ENCODE measurements at places on chromosomes 2 and 18. TPM values are rescaled to one million over a fixed set of nuclear protein-coding genes. Genes with fewer than 3 reads are reported as not detected.

GRCh38 chr2:23602116-23602515 lies 217.1 kb downstream of the KLHL29 start:
- H3K4me3 ChIP-seq: no peak overlapping the region
- no peaks in the 10 kb centered on the region for H3K27me3 ChIP-seq
- peaks cover 53% of the 10 kb centered on the region for H3K4me1 ChIP-seq
- DNase-seq: peak; percentile 76

DNA sequence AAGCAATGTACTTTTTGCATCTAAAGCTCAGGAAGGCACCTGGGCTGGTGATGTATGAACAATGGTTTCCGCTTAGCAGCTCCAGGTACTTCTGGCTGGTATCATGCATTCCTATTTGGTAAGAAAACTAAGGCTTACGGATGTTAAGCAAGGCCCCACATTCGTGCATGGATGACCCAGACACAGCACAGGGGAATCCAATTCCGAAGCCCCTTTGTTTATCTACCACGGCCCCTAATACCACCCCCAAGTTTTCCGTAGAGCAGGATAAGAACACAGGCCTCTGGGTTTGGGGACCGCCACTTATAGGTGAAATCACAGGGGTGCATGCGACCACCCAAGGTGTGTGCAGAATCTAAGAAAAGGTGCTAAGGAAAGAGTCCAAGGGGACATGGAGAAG lies 192.1 kb upstream of the ID2 start:
- no peak overlapping the region for H3K27ac ChIP-seq
- no peaks in the 10 kb centered on the region for H3K27me3 ChIP-seq
- no peak overlapping the region for H3K4me3 ChIP-seq
- peaks cover 27% of the 10 kb centered on the region for H3K4me1 ChIP-seq
- DNase-seq: no peak

Gene SERPINB10
- total RNA-seq: 0.04 TPM

DNA sequence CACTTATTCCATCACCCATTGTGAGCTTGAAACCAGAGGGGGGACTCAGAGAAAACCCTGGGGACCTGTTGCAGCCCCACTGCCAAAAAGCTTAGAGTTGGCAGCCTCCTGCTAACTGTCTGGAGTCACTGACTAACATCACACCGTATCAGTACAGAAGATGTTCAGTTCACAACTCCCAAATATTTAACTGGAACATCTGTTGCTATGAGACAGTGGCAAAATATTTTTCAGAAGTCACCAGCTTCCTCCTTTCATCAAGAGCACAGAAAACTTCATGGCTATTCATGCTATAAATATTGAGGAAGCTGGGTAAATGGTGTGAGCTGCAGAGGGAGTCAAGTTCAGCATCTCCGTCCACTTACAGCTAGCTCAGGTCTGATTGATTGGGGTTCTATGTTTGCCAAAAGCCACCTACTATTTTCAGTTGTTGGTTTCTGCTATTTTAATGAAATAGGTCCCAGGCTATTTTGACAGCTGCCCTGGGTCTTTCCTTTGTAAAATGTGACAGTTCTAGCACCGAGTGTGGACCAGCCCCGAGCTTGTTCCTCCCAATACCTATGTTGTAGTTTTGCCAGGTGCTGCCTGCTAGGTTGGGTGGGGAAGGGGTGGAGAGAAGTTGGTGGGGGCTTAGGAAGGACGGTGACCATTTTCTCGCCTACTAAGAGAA lies 9.8 kb downstream of the TUBB6 start:
- H3K4me3 ChIP-seq: no peak overlapping the region
- peaks cover 59% of the 10 kb centered on the region for H3K36me3 ChIP-seq
- DNase-seq: peak; percentile 91
- no peaks in the 10 kb centered on the region for H3K27me3 ChIP-seq
- H3K4me1 ChIP-seq: peaks cover 45% of the 10 kb centered on the region

- no peak overlapping the region for H3K27ac ChIP-seq
- DNase-seq: no peak
- no peak overlapping the region for H3K4me3 ChIP-seq
Measured at GRCh38 chr2:73564986-73565385, 77.2 kb downstream of the NAT8 start.

DNA sequence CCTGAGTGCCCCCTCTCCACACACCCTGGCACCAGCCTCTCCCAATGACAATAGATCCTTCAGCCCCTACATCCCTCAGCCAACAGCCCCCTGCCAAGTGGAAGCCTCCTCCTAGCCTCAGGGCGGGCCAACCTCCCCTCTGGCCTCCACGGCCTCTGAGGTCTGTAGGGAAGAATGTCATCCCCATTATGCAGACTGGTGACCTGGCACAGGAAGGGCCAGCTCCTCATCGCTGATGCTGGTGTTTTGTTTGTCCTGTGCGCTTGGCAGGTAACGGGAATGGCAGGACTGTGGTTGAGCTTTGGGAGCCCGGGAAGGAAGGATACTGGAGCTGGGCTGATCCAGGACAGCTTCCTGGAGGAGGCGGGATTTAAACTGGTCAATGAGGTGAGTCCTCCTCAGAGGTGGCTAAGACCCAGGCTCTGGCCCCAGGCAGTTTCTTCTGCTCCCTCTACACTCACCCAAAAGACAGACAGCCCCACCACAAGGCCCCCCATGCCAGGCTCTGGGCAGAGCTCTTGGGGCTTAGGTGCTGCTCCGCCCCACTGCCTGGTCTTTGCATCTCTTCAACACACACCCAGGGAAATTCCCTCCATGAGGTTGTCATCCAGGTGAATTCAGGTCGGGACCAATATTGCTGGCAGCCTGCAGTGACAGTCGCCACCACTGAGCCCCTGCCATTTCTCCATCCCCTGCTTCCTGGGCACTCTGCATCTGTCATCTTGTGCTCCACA lies 75.2 kb upstream of the SMAD7 start:
- no peaks in the 10 kb centered on the region for H3K36me3 ChIP-seq
- H3K27me3 ChIP-seq: peaks cover 2% of the 10 kb centered on the region
- no peaks in the 10 kb centered on the region for H3K4me1 ChIP-seq
- H3K4me3 ChIP-seq: no peak overlapping the region
- DNase-seq: no peak

Gene CPO
- 0.13 TPM for total RNA-seq

- peak overlapping the region; percentile 52 for H3K27ac ChIP-seq
- H3K27me3 ChIP-seq: no peaks in the 10 kb centered on the region
- no peak overlapping the region for H3K4me3 ChIP-seq
- peak; percentile 87 for DNase-seq
- no peaks in the 10 kb centered on the region for H3K36me3 ChIP-seq
Measured at GRCh38 chr18:48581206-48581605, 42.4 kb downstream of the CTIF start.

Gene FBXO15
- 0.89 TPM for total RNA-seq

Gene AMER3
- total RNA-seq: 0.09 TPM

Gene LYPD1
- 6.1 TPM for total RNA-seq

- no peak for DNase-seq
- no peaks in the 10 kb centered on the region for H3K36me3 ChIP-seq
- H3K27me3 ChIP-seq: no peaks in the 10 kb centered on the region
- H3K4me1 ChIP-seq: no peaks in the 10 kb centered on the region
- H3K27ac ChIP-seq: no peak overlapping the region
Measured at GRCh38 chr2:171578127-171578803, 56.0 kb downstream of the CYBRD1 start.

- no peaks in the 10 kb centered on the region for H3K4me1 ChIP-seq
- H3K27me3 ChIP-seq: no peaks in the 10 kb centered on the region
- no peaks in the 10 kb centered on the region for H3K36me3 ChIP-seq
- H3K4me3 ChIP-seq: no peak overlapping the region
- no peak for DNase-seq
- H3K27ac ChIP-seq: no peak overlapping the region
Measured at GRCh38 chr18:59468821-59469220, 109.8 kb upstream of the LMAN1 start.

- H3K27ac ChIP-seq: no peak overlapping the region
- peaks cover 23% of the 10 kb centered on the region for H3K4me1 ChIP-seq
- H3K27me3 ChIP-seq: no peaks in the 10 kb centered on the region
- H3K4me3 ChIP-seq: no peak overlapping the region
Measured at GRCh38 chr2:12163866-12164265, 417.4 kb downstream of the LPIN1 start.

GRCh38 chr2:52017646-52018235 lies 985.8 kb upstream of the NRXN1 start:
- no peaks in the 10 kb centered on the region for H3K27me3 ChIP-seq
- H3K36me3 ChIP-seq: no peaks in the 10 kb centered on the region
- no peak overlapping the region for H3K27ac ChIP-seq
- no peak for DNase-seq

DNA sequence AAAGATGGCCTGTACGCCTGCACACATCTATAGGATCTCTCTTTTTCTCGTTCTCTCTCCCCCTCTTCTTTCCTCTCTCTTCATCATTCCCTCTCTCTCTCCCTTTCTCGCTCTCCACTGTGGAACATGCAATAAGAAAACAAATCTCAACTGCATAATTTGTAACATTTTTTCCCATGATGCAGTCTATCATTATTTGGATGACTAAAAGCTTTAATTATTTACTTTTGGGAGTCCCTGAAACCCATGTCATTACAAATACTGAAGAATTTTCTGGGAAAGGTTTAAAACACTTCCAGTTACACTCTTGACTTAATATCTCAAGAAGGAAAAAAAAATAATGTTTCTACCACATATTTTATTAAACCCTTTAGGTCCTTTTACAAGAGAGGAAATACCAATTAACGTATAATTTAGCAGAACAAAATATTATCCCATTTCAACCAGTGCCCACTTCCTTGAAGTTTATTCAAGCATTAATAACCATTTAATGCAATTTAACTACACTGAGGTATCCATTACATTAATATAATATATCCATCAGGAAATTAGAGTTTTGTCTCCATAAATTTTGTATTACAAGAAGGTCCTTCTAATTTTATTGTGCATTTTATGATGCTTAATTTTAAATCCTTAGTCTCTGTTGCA lies 1615.2 kb upstream of the ACVR2A start:
- no peaks in the 10 kb centered on the region for H3K36me3 ChIP-seq
- no peak overlapping the region for H3K4me3 ChIP-seq
- H3K27ac ChIP-seq: no peak overlapping the region
- no peak for DNase-seq

- no peaks in the 10 kb centered on the region for H3K27me3 ChIP-seq
- no peaks in the 10 kb centered on the region for H3K36me3 ChIP-seq
- no peaks in the 10 kb centered on the region for H3K4me1 ChIP-seq
- DNase-seq: no peak
- H3K27ac ChIP-seq: no peak overlapping the region
Measured at GRCh38 chr2:78553866-78554647, 471.4 kb upstream of the REG3G start.

- no peaks in the 10 kb centered on the region for H3K4me1 ChIP-seq
- no peaks in the 10 kb centered on the region for H3K36me3 ChIP-seq
- no peak overlapping the region for H3K4me3 ChIP-seq
- H3K27me3 ChIP-seq: no peaks in the 10 kb centered on the region
- DNase-seq: no peak
Measured at GRCh38 chr2:195317550-195317949, 339.5 kb upstream of the SLC39A10 start.

DNA sequence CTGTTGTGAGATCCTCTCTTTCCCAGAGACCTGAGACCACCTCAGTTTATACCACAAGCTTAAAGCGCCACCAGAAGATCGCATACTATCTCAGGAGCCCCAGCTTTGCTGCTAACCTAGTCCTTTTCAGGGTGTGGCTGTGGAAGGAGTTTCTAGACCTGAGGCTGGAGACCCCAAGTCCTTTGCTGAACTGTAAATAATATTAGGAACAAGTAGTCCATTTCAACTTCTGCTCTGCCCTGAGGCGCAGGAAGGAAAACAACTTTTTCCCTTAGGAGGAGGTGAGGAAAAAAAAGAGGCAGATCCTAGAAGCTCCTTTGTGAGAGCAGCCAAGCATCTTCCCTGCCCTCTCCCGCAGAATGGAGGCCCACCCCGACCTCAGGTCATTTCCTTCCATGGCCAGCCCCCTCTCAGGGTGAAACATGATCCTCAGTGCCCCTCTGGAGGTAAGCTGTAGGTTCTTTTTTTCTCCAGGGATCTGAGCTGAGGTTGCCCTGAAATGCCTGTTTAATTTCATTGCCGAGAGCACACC lies 122.8 kb upstream of the LGALSL start:
- DNase-seq: no peak
- peaks cover 34% of the 10 kb centered on the region for H3K4me1 ChIP-seq
- no peaks in the 10 kb centered on the region for H3K36me3 ChIP-seq
- no peak overlapping the region for H3K4me3 ChIP-seq
- H3K27ac ChIP-seq: peak overlapping the region; percentile 85

Gene GAREM2
- 2.5 TPM for total RNA-seq

DNA sequence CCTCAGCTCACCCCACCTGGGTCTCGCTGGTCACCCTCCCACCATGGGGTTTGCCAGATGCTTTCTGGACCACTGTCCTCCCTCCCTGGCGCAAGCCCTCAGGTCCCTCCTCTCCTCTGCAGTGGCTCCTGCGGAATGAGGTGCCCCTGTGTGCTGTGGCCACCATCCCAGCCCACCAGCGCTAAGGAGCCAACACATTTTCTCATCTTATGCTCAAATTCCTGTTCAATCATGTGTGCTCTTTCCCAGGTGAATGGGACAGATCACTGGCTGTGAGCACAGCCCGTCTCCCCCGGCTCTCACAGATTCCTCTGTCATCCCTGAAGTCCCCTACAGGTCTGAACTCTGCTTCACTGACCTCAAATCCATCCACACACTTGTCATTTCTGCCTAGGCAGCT lies 15.2 kb upstream of the CCDC74B start:
- H3K4me3 ChIP-seq: no peak overlapping the region
- no peak overlapping the region for H3K27ac ChIP-seq
- H3K4me1 ChIP-seq: no peaks in the 10 kb centered on the region
- no peak for DNase-seq
- no peaks in the 10 kb centered on the region for H3K27me3 ChIP-seq

Gene FAM124B
- 8.8 TPM for total RNA-seq

DNA sequence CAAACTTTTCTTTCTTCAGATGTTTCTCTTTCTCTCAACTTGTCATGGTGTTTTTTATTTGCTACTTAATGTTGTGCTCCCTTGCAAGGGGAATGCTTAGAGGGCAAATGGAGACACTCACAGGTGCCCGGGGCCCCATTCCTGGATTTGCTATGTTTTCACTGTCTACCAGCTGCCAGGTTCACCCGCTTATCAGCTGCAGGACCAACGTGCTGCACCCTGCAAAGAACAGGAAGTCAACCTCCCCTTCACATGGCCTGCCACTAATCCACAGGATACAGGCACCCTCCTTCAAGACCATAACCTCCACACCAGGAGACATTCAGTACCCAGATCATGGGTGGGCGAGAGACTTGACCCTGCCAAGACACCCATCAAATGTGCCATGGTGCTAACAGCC lies 237.6 kb upstream of the STON1 start:
- no peaks in the 10 kb centered on the region for H3K36me3 ChIP-seq
- H3K27me3 ChIP-seq: no peaks in the 10 kb centered on the region
- no peak for DNase-seq
- no peak overlapping the region for H3K27ac ChIP-seq
- H3K4me1 ChIP-seq: no peaks in the 10 kb centered on the region
- no peak overlapping the region for H3K4me3 ChIP-seq

Gene TTLL4
- total RNA-seq: 9.7 TPM

GRCh38 chr2:148642891-148643416 lies 1.6 kb upstream of the EPC2 start:
- peaks cover 5% of the 10 kb centered on the region for H3K4me1 ChIP-seq
- H3K36me3 ChIP-seq: no peaks in the 10 kb centered on the region
- DNase-seq: peak; percentile 43
- H3K27me3 ChIP-seq: peaks cover 8% of the 10 kb centered on the region
- no peak overlapping the region for H3K27ac ChIP-seq
- H3K4me3 ChIP-seq: no peak overlapping the region

Gene FAM98A
- 22.2 TPM for total RNA-seq

Gene MTLN
- total RNA-seq: 106 TPM

- H3K4me1 ChIP-seq: no peaks in the 10 kb centered on the region
- peak; percentile 32 for DNase-seq
- H3K4me3 ChIP-seq: no peak overlapping the region
- no peak overlapping the region for H3K27ac ChIP-seq
- no peaks in the 10 kb centered on the region for H3K36me3 ChIP-seq
Measured at GRCh38 chr2:72539071-72539552, 286.7 kb downstream of the EXOC6B start.
